DMS79 (cell line): ENCODE measurements at places on chromosomes 5 and 9.

DNA sequence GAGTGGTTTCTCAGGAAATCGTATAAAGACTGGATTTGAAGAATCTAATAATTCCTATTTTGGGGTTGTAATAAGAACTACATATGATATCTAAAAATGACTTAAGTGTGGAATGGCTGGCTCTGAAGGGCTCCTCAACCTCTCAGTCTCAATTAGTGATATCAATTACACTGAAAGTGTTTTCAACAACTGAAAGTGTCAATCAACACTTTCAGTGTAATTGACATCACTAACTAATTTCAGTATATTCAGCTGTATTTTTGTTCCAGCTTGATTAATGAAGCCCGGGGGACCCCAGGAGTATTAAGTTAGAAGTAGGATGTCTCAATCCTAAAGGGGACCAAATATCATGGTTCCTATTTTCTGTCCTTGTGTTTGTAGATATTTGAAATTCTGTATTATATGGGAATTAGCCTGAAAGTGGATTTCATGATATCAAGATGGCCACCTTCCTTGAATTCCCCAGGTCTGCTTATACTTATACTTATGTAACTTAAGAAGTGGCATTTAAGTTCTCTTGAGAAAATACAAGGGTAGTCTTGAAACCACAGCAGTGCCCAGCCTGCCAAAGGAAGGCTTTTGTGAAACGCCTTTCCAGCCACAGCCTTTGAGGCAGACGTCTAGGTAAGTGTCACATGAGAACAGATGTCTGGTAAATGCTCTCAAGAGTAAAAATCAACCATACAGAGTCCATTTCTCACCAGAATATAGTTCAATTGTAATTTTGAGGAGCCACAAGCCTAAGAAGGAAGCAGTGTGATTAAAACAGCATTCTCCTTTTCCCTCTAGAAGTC is 4.6 kb downstream of the BASP1 start:
- DNase-seq = peak; percentile 87

DNA sequence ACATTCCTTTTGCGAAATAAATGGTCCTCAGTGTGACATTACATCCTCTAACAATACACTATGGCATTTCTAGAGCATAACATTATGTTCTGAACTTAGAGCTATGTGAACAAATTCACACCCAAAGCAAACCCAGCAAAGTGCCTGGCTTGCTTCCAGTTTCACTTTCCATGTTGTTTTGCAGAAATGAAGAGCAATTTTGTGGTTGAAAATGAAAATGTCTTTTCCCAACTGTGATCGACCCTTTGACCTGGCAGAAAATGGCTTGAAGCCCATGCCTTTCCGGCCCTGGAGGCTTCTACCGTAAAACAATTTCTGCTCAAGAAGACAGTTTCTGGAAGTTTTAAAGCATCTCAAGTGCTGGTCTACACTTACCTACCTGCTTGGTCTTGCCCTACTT is 344.7 kb upstream of the RGMB start:
- no peak for DNase-seq

DNA sequence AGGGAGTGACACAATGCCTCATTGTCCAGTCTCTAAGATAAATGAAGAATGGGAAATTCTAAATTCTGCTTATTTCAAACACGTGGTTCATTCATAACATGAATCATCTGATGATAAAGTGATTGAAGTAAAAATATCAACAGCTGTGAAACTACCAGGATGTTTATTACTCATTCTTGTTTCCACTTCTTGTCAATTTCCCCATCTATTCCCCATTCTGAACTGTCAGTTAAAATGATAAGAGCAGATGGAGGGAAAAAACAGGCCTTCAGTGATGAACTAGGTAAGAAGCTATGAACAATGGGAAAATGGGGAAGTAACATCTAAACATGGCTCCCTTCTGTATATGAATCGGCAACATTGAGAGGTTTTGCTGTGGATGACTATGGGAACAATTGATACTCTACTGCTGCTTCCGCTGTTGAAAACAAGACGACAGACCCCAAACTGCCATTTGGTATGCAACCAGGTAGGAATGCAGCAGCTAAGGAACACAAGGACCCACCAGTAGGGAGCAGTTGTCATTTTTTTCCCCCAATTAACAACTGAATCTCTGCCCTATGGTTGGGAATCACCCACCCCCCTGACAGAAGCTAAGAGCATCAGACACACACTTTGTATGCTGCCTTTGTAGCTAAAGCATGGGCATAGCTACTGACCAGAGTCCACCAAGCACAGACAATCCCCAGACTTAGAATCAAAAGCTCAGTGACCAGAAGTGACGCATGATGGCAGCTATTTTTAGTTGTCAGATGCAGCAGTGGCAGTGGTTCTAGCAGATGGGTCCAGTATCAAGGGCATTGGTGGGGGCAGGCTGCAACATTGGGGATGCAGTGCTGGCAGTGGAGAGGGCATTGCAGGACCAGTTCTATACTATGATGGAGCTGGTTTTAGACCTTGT is 52.9 kb upstream of the ZNF366 start:
- DNase-seq = no peak

DNA sequence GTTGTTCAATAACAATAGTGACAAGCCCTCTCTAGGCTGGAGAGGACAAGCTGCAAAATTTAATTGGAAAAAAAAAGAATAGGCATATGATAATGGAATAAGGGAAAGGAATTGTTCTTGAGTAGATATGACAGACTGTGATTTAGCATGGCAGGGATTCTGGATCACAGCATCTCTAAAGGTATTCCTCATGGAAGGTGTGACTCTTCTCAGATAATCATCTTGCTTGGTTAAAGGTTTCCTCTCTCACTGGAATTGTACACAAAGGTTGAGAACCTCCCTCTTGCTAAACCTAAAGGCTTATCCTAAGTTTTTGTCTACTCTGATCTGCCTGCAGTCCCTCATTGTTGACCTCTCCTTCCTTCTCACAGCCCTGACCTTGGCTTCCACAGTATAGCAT is 31.6 kb downstream of the ELOVL7 start:
- DNase-seq = no peak

- DNase-seq = no peak
Measured at GRCh38 chr5:73213566-73213998, 40.6 kb downstream of the TMEM174 start.

DNA sequence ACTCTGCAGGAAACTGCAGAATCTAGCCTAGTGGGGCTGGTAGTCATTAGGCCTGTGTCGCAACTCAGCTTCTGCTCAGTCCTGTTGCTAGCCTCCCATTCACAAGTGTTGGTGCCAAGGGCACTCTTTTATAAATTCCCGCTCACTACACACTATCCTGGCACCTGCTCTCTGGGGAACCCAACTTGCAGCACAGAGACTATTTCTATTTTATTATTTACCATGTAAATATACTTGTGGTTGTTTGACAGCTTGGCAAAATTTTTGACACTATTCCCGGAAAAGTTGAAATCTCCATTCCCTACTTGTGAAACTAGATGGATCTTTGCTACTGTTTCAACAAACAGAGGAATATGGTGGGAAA is 20.4 kb upstream of the SMC2 start:
- no peak for DNase-seq

- no peak for DNase-seq
Measured at GRCh38 chr9:38107811-38108304, 38.8 kb upstream of the SHB start.

DNA sequence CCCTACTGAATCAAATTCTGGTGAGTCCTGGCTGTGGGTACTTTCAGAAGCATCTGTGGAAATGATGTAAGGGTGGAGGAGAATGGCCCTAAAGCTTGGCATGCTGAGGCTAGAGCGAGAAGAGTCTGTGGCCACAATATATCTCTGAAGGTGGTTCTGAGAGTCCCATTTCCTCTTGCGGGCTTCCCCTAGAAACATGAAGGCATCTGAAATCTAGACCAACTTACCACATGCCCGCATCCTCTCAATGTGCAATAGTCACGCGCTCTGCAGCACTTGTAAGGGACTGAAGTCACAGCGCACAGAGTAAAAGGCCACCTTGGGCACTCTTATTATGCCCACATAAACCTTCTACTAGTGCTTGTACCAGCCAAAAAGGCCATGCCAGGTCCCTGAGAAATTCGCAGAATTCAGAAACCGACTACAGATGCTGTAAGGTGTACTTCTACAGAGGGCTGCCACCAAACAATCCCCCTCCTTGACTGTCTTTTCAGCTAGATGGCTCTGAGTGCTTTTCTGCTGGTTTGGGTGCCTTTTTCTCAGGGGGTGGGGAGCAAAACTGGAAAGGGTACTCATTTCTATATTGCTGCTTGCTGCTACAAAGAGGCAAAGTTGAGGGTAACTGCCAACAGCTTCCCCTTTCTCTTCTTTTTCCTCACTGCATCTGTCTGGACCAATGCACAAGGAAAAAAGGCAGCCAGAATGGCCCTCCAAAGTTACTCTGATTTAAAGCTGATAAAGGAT is 107.3 kb downstream of the ZDHHC21 start:
- DNase-seq = no peak

- DNase-seq = no peak
Measured at GRCh38 chr9:108081112-108081511, 591.5 kb upstream of the KLF4 start.

- no peak for DNase-seq
Measured at GRCh38 chr5:67805666-67806348, 409.7 kb upstream of the PIK3R1 start.

DNA sequence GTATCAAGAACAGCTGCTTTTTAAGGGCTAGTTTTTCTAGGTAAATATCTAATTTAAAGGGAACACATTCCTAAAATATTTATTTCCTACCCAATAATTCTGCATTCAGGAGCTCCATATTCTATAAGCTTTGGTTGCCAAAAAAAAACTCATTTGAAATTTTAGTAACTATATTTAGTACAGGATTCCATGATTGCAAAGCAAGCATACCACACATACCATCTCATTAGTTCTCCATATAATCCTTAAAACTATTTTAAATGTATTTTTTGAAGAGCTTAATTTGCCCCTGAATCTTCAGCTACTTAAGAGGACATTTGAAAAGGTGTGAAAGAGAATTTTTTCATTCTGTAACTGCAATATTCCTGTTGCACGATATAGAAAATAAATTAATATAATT is 877.0 kb downstream of the NR2F1-AS1 start:
- DNase-seq = no peak

DNA sequence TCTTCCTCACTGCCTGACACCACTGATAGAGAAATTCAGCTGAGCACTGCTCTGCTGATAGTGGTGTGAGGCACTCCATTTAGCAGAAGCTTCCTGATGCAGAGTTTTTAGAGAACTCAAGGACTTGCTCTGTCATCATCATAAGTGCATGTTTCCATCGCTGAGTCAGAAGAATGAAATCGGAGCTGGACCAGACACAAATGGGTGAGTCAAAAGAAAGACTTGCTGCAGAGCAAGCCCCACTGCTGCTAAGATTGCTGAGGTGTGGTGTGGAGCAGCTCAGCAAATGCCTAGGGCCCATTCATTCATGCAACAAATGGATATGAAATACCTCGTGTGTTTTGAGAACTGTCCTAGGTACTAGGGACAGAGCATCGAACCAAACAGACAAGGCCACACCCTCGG is 410.2 kb upstream of the SLC30A5 start:
- DNase-seq = no peak

DNA sequence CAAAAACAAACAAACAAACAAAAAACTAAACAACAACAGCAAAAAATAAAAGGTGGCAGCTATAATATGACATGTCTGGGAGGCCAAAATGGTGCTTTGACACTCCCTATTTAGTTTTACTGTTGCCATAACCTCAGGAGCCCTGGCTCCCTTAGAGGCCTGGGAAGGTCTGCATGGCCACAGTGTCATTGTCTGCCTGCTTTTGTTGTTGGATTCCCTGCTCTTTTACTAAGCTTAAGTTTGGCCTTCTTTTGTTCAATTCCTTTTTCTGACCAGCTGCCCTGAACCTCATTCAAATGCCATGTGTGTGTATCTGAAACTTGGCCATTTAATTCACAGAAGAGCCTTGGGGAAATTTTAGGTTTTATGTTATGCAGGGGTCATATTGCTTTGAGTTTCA is 458.2 kb downstream of the TMEM232 start:
- DNase-seq = no peak

DNA sequence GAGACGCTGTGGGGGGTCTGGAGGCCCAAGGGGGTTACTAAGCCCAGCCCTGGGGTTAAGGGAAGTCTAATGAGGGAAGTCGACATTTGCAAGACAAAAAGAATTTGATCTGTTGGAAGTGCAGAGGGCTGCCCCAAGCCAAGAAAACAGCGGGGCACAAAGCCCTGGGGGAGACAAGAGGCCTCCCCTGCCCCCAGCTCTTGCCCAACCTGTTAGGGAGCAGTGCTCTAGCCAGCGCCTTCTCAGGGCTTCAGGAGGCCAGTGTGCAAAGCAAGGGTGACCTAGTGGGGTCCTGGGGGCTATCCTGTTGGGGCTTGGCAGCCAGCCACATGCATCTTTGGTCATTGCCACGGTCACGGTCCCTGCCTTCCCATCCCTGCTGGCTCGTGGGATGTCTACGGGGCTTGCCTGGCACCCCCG is 25.2 kb downstream of the GFI1B start:
- no peak for DNase-seq

- no peak for DNase-seq
Measured at GRCh38 chr5:33074548-33074947, 363.4 kb downstream of the NPR3 start.

DNA sequence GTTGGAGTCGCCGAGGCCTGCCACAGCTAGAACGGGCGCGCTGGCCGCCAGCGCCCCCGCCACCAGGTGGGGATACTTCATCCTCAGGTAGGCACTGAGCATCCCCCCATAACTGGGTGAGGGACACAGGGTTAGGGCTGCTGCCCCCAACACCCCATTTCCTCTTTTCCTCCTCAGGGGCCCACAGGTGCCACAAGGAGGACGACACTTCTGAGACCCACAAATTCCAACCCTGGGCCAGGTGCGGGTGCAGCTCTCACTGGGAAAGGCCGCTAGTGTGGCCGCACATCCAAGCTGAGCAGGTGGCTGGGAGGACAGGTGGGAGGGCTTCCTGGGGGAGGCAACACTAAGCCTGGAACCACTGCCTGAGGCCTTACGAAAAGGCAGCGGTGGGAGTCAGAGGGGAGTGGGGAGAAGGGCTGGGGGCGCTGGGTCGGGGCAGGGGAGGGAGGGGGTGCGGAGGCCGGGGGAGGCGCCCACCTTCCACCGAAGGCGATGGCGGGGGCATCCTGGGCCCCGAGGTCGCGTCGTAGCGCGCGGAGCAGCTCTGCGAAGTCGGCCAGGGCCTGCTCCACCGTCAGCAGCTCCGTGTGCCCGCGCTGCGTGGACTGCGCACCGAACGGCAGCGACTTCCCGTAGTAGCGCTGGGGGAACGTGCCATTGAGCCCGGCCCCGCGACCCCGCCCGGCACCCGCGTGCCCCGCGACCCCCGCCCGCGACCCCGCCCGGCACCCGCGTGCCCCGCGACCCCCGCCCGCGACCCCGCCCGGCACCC is 961 bp downstream of the DPP7 start:
- no peak for DNase-seq

- DNase-seq = no peak
Measured at GRCh38 chr5:35294976-35295375, 64.7 kb upstream of the PRLR start.

GRCh38 chr9:77449240-77450084 is 198.7 kb downstream of the GNA14 start:
- peak; percentile 2 for DNase-seq

DNA sequence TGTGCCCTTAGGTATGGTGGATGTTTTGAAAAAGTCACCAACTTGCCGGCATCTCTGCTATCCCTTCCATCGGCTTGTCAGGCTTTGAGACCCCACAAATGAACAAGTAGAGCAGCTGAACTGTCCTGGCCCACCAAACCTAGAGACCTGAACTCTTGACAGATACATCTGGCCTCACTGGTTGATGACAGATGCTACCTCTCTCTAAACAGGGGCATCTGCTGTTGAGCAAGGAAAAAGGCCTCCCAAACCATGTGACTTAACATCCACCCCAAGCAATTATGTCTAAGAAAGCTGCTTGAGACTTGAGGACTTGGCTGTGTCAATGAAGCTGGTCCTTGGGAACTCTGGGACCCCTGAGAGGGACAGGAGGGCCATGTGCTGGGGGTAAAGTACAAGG is 2.3 kb downstream of the CCNI2 start:
- no peak for DNase-seq
